ENCODE measurements at places on chromosomes 4 and X.

DNA sequence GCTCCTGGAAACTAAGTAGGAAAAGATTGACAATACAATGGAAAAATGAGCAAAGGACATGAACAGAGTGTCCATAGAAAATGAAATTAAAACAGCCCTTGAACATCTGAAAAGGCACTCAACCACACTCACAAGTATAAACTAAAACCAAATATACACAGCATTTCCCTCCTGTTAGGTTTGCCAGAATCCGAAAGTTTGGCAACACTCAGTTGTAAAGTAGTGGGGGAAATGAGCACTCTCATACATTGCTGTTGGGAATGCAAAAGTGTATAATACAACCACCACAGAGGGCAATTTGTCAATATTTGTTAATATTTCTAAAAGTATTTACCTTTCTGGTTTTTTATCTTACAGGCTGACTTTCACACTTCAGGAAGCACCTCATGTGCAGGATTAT lies 84.2 kb upstream of the TMEM164 start:
- DNase-seq = no peak

DNA sequence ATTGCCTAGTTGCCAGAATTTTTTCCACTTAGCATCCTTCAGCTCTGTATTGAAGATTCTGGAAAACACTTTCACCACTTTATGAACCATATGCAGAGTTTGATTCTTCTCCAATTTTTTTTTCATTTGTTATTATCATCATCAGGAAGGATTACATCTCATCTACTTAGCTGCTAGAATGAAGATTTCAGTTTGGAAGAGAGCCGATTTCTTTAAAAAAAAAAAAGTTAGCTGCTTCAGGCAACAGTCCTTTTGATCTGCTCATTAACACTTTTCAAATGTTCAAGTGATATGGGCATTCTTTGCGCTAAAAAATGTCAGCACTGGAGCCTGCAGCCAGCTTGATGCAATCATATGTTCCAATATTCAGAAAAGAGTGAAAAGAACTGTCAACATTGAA lies 76.2 kb downstream of the ANTXR2 start:
- DNase-seq = no peak

- DNase-seq = no peak
Observed at GRCh38 chrX:2677764-2678163, 13.3 kb upstream of the CD99 start.

GRCh38 chrX:24204958-24205357 lies 55.4 kb downstream of the ZFX start:
- DNase-seq = no peak

DNA sequence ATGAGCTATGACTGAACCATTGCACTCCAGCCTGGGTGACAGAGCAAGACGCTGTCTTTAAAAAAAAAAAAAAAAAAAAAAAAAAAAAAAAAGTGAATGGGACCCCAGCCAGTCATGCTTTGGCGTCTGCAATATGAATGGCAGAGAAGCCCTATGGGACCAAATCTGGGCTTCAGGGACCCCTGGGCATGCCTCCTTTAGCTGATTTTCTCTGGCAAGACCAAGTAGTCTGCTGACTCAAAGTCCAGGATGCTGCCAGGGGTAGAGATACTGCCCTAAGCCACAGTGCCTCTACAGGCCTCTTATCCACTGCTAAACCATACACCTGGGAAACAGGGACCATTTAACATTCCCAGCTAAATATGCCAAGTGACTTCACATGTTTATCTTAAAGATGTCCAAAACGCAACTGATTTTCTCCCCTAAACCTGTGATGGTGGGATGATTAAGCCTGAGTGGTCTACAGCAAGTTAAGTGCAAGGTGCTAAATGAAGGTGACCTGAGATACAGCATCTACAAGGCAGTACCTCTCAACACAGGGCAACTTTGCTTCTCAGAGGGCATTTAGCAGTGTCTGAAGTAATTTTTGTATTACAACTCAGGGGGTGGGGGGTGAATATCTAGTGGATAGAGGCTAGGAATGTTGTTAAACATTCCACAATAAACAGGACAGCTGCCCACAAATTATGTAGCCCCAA lies 5.8 kb downstream of the RPS4X start:
- DNase-seq = no peak

DNA sequence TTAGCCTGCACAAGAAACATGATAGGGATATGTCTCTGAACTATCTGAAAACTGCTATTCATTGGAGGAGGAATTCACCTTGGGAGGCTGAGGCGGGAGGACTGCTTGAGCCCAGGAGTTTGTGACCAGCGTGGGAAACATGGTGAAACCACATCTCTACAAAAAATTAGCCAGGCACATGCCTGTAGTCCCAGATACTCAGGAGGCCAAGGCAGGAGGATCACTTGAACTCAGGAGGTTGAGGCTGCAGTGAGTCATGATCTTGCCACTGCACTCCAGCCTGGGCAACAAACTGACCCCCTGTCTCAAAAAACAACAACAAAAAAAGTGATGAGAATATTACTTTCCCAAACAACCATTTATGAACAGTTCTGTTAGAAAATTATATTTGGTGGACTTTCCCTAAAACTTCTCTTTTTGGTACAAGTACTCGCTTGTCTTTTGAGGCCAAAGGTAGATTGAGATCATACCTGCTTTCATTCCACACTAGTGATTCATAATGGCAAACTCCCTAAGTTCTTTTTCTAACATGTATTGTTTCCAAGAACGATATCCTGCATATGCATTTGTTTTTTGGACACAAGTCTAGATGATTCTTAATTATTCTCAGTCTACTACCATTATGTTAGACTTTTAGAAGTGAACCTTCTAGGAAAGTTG lies 33.4 kb downstream of the METTL14 start:
- DNase-seq = no peak

Data from stimulated activated CD4-positive, alpha-beta T cell treated with anti-CD3 and anti-CD28 coated beads, Interleukin-2, amount 100 ng/mL, for 4 hours (primary cell).